Osteocyte (in vitro differentiated cells): ENCODE measurements at places on chromosomes 16 and 17. TPM values are rescaled to one million over a fixed set of nuclear protein-coding genes. Genes with fewer than 3 reads are reported as not detected.

DNA sequence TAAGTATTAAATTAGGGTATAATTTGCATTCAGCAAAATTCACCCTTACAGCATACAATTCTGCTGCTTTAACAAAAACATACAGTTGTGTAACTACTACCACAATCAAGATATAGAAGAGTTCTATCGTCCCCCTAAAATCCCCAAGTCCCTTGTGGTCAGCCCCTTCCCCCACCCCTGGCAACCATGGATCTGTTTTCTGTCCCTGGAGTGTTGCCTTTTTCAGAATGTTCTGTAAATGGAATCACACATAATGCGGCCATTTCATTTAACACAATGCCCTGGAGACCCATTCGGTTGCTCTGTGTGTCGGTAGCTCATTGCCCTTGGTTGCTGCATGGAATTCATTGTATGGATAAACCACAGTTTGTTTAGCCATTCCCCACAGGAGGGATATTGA lies 190.2 kb downstream of the IRX5 start:
- no peaks in the 10 kb centered on the region for H3K36me3 ChIP-seq
- DNase-seq, result no peak
- no peaks in the 10 kb centered on the region for H3K27me3 ChIP-seq
- no peak overlapping the region for H3K27ac ChIP-seq
- H3K4me1 ChIP-seq, result no peaks in the 10 kb centered on the region

DNA sequence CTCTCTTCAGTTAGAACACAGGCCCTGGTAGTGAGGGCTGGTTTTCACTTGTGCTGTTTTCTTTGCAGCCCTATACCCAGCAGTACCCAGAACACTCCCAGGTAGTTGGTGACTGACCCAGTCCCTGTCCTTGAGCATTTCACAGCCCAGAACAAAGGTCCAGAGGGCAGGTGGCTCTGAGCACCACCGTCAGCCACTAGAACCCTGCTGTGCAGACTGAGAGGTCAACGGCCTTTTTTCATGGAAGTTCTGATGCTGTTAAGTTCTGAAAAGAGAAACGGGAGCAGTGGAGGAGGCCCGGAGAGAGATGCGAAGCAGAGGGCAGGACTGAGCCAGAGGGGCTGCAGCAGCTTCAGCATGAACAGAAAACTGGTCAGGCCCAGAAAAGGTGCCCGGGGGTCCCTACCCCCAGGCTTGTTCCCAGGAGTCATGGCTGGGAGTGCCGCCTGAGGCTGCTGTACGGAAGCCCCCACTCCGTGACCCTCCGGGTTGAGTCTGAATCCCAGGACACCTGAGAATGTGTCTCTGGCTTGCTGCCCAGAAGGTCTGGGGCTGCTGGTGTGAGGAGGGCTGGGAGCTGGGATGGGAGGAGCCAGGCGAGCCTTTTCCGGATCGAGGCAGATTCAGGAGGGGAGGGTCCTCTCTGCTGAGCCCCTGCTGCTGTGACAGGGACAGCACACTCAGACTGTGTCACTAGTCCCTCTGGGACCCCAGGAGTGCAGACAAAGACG lies 8.7 kb downstream of the ZNF276 start:
- no peaks in the 10 kb centered on the region for H3K4me1 ChIP-seq
- no peak overlapping the region for H3K27ac ChIP-seq
- no peaks in the 10 kb centered on the region for H3K27me3 ChIP-seq
- no peak overlapping the region for H3K4me3 ChIP-seq

- no peaks in the 10 kb centered on the region for H3K27me3 ChIP-seq
- peaks cover 2% of the 10 kb centered on the region for H3K4me1 ChIP-seq
- no peak overlapping the region for H3K27ac ChIP-seq
- no peaks in the 10 kb centered on the region for H3K36me3 ChIP-seq
- H3K4me3 ChIP-seq, result no peak overlapping the region
These were observed 15.1 kb upstream of the BAHCC1 start for GRCh38 chr17:81380131-81380530.

WNK4 gene
- 0.16 TPM in 2 replicates for total RNA-seq

EMP2 gene
- 4.7 and 5.9 TPM in 2 replicates for total RNA-seq

MYH13 gene
- not detected in 2 replicates for total RNA-seq

- H3K27me3 ChIP-seq, result no peaks in the 10 kb centered on the region
- H3K4me3 ChIP-seq, result no peak overlapping the region
- no peaks in the 10 kb centered on the region for H3K36me3 ChIP-seq
- H3K27ac ChIP-seq, result no peak overlapping the region
- H3K4me1 ChIP-seq, result peaks cover 20% of the 10 kb centered on the region
These were observed 12.6 kb upstream of the TCF25 start for GRCh38 chr16:89860747-89861304.

DNA sequence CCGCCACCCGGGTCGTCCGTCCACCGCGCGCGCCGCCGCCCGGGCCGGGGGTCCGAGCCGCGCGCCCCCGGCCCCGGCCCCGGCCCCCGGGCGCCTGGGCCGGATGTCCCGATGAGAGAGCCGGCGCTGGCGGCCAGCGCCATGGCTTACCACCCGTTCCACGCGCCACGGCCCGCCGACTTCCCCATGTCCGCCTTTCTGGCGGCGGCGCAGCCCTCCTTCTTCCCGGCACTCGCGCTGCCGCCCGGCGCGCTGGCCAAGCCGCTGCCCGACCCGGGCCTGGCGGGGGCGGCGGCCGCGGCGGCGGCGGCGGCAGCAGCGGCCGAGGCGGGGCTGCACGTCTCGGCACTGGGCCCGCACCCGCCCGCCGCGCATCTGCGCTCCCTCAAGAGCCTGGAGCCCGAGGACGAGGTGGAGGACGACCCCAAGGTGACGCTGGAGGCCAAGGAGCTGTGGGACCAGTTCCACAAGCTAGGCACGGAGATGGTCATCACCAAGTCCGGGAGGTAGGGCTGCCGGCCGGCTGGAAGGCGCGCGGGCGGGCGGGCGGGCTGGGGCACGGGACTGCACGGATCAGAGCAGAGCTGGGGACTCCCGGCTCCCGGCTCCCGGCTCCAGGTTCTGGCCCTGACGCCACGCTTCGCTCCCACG lies 548 bp downstream of the TBX2 start:
- H3K36me3 ChIP-seq, result peaks cover 14% of the 10 kb centered on the region
- DNase-seq, result no peak
- H3K4me3 ChIP-seq, result peak overlapping the region; percentile 84
- no peaks in the 10 kb centered on the region for H3K27me3 ChIP-seq

LAT gene
- 9.2 and 12.0 TPM in 2 replicates for total RNA-seq

ABCA8 gene
- 34.1 and 37.0 TPM in 2 replicates for total RNA-seq

CRLF3 gene
- 7.9 and 8.6 TPM in 2 replicates for total RNA-seq

GRCh38 chr17:68184816-68185436 lies 62.9 kb upstream of the AMZ2 start:
- no peak overlapping the region for H3K4me3 ChIP-seq
- H3K36me3 ChIP-seq, result no peaks in the 10 kb centered on the region
- DNase-seq, result peak; percentile 42
- H3K4me1 ChIP-seq, result peaks cover 6% of the 10 kb centered on the region
- no peak overlapping the region for H3K27ac ChIP-seq

KRT39 gene
- not detected in 2 replicates for total RNA-seq

DNA sequence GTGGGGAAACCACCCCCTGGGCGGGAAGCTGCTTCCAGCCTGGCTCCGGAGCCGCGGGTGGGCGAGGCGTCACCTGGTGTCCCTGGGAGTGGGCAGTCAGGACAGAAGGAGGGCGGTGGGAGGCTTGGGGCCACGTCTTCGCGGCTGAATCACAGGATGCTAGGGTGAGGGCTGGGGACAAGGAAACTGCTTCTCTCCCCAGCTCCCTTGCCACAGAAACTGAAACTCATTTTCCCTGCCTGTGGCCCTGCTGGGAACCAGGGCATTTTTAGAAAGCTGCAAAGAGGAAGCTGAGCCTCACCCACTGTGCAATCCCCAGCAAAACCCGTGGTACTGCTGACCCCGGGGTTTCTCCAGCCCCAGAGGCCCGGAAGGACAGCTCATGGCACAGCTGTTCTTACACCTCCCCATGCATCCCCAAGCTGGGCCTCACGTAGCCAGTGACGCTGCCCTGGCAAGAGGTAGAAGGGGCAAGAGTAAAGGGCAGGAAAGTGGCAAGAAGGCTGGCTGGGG lies 8.2 kb downstream of the RHBDF2 start:
- H3K4me3 ChIP-seq, result peak overlapping the region; percentile 54
- no peaks in the 10 kb centered on the region for H3K27me3 ChIP-seq

DNA sequence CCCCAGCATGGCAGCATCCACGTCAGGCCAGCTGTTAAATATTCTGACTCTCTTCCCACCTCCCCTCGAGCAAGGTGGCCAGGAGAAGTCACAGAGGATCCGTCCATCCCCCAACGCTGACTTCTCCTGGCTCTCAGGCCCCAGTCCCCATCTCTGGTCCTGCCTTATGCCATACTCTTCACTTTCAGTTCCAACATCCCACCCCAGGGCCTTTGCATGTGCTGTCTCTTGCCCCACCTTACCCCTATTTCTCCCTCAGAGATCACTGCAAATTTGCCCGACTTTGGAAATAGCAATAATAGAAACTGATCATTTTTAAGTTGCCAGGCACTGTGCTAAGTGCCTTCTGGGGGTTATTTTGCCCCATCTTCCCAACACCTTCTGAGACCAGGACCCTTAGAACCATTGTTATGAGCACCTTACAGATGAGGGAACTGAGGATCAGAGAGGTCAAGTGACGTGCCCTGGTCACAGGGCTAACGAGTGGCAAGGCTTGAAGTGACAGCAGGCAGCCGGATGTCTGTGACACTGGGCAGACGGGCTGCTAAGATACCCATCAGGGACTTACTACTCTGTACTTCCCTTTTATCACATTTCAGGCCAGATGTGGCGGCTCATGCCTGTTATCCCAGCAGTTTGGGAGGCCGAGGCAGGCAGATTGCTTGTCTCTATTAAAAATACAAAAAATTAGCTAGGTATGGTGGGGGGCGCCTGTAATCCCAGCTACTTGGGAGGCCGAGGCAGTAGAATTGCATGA lies 17.7 kb downstream of the HID1 start:
- H3K4me1 ChIP-seq, result no peaks in the 10 kb centered on the region
- no peak for DNase-seq
- H3K4me3 ChIP-seq, result no peak overlapping the region
- no peak overlapping the region for H3K27ac ChIP-seq
- H3K27me3 ChIP-seq, result peaks cover 3% of the 10 kb centered on the region

- H3K36me3 ChIP-seq, result peaks cover 5% of the 10 kb centered on the region
- H3K27me3 ChIP-seq, result no peaks in the 10 kb centered on the region
- H3K27ac ChIP-seq, result no peak overlapping the region
- no peak overlapping the region for H3K4me3 ChIP-seq
These were observed 178.9 kb downstream of the PRKCA start for GRCh38 chr17:66481271-66481670.

MNT gene
- 30.4 and 35.6 TPM in 2 replicates for total RNA-seq

TBC1D26 gene
- 0.21 and 0.78 TPM in 2 replicates for total RNA-seq

- H3K36me3 ChIP-seq, result no peaks in the 10 kb centered on the region
- no peaks in the 10 kb centered on the region for H3K27me3 ChIP-seq
- peaks cover 39% of the 10 kb centered on the region for H3K4me1 ChIP-seq
- DNase-seq, result no peak
- peak overlapping the region; percentile 78 for H3K27ac ChIP-seq
- no peak overlapping the region for H3K4me3 ChIP-seq
These were observed 7.3 kb upstream of the IL34 start for GRCh38 chr16:70638814-70639792.

- H3K27ac ChIP-seq, result no peak overlapping the region
- no peak for DNase-seq
- no peaks in the 10 kb centered on the region for H3K27me3 ChIP-seq
These were observed 20.2 kb downstream of the ANKS3 start for GRCh38 chr16:4713663-4714501.

DNA sequence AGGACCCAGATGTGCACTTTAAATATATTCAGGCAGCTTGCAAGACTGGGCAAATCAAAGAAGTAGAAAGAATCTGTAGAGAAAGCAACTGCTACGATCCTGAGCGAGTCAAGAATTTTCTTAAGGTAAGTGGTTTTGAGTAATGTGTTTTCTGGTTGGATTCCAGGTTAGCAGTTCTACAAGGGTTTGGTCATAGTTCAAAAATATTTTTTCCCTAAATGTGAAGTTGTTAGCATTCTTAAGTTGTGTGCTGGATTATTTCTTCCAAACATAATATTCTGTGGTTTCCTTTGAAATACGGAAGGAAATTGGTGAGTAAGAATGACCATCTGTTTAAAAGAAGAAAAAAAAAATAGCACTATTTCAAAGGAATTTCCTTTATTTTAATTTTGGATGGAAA lies 38.4 kb downstream of the PTRH2 start:
- H3K27me3 ChIP-seq, result no peaks in the 10 kb centered on the region
- no peak for DNase-seq
- H3K27ac ChIP-seq, result peak overlapping the region; percentile 64
- peaks cover 27% of the 10 kb centered on the region for H3K4me1 ChIP-seq
- H3K4me3 ChIP-seq, result peak overlapping the region; percentile 14

NATD1 gene
- total RNA-seq, result 18.5 and 18.8 TPM in 2 replicates

DNA sequence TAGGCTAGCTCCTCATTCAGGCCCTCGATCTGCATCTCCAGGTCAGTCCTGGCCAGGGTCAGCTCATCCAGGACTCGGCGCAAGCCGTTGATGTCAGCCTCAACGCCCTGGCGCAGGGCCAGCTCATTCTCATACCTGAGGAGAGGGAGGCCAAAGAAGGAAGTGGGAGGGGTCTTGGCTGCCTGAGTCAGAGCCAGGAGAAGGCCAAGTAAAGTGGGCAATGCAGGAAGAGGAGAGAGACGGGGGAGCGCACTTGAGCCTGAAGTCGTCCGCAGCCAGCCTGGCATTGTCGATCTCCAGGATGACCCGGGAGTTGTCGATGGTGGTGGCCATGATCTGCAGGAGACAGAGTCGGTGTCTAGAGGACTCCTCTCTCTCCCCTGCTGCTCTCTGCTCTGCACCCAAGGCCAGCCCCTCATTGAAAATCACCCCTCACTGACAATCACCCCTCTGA lies 1.8 kb downstream of the KRT15 start:
- H3K4me1 ChIP-seq, result peaks cover 7% of the 10 kb centered on the region
- no peaks in the 10 kb centered on the region for H3K36me3 ChIP-seq
- DNase-seq, result no peak
- no peak overlapping the region for H3K27ac ChIP-seq
- H3K27me3 ChIP-seq, result no peaks in the 10 kb centered on the region

CNTNAP1 gene
- total RNA-seq, result 35.8 and 40.4 TPM in 2 replicates

C17orf113 gene
- total RNA-seq, result 1.3 and 1.6 TPM in 2 replicates
